Fibroblast of lung (primary cell): ENCODE measurements at places on chromosomes 2 and 18. TPM values are rescaled to one million over a fixed set of nuclear protein-coding genes. Genes with fewer than 3 reads are reported as not detected.

GRCh38 chr2:58135861-58136260 lies 89.3 kb downstream of the VRK2 start:
- DNase-seq = peak; percentile 12

GRCh38 chr2:24158131-24158530 lies 16.7 kb upstream of the FAM228A start:
- no peak for DNase-seq

- no peak for DNase-seq
Observed at GRCh38 chr2:96181529-96181928, 27.1 kb downstream of the STARD7 start.

ASB18 gene
- not detected in 2 replicates for total RNA-seq

GRCh38 chr2:40098786-40099470 lies 319.9 kb upstream of the THUMPD2 start:
- DNase-seq = peak; percentile 39
